ENCODE measurements at places on chromosomes 16 and 17.

GRCh38 chr17:67753026-67753425, 35.3 kb downstream of the NOL11 start:
- DNase-seq = no peak

DNA sequence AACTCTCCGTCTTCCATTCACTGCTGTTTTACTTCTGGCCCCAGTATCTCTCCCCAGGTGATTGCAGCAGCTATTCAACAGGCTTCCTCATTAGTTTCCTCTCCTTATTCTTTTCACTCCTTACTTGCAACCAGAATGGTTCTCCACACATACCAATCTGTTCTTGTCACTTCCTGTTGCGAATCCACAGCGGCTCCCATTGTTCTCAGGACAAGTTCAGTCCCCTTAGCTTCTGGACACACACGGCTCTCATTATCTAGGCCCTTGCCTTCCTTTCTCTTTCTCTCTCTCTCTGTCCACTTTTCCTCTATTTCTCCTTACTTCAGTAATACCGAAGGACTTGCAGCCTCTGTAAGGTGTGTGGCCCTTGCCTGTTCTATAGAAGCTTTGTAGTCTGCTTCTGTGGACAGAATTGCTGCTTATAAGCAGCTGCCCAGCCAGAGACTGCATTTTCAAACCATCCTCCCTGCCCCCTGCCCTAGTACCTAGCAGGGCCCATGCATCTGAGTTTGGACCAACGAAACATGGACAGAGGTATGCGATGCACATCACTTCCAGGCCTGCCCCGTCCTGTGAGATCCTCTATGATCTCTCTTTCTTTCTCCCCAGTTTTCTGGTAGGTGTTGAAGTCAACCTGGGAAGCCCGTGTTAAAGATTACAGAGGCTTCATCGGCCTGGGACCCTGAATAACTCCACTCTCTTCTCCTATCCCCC, 45.7 kb downstream of the VAT1L start:
- DNase-seq = no peak

DNA sequence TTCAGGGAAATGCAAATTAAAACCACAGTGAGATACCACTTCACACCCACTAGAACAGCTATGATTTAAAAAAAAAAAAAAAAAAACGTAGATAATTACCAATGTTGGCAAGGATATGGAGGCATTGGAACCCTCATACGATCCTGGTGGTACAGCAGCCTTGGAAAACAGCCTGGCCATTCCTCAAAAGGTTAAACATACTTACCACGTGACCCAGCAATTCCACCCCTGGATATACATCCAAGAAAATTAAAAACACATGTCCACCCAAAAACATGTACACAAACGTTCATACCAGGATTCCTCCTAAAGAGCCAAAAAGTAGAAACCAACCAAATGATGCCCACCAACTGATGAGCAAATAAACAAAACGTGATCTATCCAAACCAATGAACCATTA, 68.1 kb downstream of the GAS7 start:
- no peak for DNase-seq

- DNase-seq = peak; percentile 88
These were observed 29.4 kb downstream of the TANC2 start for GRCh38 chr17:62995377-62995885.

GRCh38 chr16:56241596-56241995, 50.3 kb downstream of the GNAO1 start:
- DNase-seq = no peak

DNA sequence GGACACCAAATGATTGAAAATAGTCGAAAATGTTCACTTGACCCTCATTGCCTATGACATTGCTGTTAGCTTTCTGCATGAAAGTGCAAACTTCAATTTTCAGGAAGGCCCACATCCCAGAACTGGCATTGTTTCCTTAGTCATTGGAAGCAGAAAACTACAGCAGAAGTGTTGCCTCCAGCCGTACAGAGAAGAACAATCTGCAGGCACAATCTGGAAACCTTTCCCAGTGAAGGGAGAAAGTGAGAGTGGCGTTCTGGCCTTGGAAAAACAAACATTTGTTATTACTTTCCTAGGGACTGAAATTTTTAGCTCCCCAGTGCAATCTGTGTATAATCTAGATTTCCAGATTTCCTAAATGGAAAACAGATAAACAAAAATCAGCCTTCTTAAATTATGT, 529.5 kb upstream of the RBFOX1 start:
- no peak for DNase-seq

DNA sequence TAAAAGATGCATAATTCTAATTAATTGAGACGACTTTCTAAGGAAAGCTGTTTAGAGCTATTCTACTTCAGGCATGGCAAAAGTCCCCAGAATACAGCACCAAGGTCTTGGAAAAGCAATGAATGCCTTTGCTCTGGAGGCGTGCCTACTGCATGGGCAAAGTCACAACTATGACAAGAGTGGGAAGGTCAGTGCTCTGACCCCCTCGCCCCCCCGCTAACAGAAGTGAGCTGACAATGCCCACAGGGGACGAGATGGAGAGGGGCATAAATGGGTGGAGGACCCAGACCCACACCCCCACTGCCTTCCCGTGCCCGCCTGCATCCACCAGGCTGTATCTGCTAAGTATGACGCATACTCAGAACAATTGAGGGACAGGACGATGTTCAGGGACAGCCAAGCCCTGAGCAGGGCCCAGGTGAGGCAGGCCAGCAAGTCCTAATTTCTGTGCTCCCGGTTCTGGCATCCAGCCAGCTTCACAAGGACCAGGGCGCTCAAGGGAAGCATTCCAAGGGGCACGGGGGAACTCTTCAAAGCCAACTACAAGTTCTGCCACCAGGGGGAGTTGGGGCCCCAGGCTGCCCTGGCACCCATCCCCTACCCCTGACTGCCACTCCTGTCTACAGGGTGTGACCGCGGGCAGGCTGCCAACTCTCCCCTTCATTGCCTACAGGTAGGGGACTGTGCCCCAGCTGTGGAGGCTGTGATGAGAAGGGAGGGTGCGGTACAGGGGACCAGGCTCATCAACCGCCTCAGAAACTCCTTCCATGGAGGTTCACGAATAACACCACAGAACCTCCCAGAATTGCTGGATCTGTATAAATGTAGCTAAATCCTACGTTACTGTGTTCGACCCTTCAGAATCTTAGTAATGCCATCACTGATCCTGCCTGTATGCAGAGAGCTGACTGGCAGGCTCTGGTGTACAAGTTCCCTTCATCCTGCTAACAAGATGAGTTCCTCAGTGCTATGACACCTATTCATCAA, 20.8 kb downstream of the NPRL3 start:
- peak; percentile 26 for DNase-seq

- no peak for DNase-seq
These were observed 163.3 kb upstream of the GSE1 start for GRCh38 chr16:85449885-85450245.

GRCh38 chr17:83047182-83047478, 32.3 kb upstream of the METRNL start:
- no peak for DNase-seq

- no peak for DNase-seq
These were observed 286.6 kb upstream of the CCL2 start for GRCh38 chr17:33968350-33969044.

- no peak for DNase-seq
These were observed 8.2 kb upstream of the MMP2 start for GRCh38 chr16:55470533-55471371.

GRCh38 chr16:81519301-81520150, 74.9 kb downstream of the CMIP start:
- DNase-seq = peak; percentile 81

GRCh38 chr17:28154214-28154613, 111.7 kb downstream of the NLK start:
- no peak for DNase-seq
